Regular cardiac myocyte (primary cell): ENCODE measurements at places on chromosomes 5 and 9. TPM values are rescaled to one million over a fixed set of nuclear protein-coding genes. Genes with fewer than 3 reads are reported as not detected.

Gene SPINK4
- total RNA-seq, result not detected in 2 replicates

Gene GPR150
- total RNA-seq, result 0.96 and 2.5 TPM in 2 replicates

Gene FAM221B
- total RNA-seq, result not detected in 2 replicates

Gene FCN2
- total RNA-seq, result 0.28 TPM in 1 of 2 replicates, not detected in the other

Gene HTR4
- total RNA-seq, result not detected in 2 replicates

Gene PKD2L2
- total RNA-seq, result 0.38 TPM in 1 of 2 replicates, not detected in the other

Gene CMYA5
- total RNA-seq, result under 0.01 and 1.1 TPM in 2 replicates

Gene PAEP
- not detected in 2 replicates for total RNA-seq
